T1000 (cell line): ENCODE measurements at places on chromosomes 1 and 21.

- no peak for DNase-seq
These were observed 27.6 kb downstream of the INPP5B start for GRCh38 chr1:37919277-37919676.

DNA sequence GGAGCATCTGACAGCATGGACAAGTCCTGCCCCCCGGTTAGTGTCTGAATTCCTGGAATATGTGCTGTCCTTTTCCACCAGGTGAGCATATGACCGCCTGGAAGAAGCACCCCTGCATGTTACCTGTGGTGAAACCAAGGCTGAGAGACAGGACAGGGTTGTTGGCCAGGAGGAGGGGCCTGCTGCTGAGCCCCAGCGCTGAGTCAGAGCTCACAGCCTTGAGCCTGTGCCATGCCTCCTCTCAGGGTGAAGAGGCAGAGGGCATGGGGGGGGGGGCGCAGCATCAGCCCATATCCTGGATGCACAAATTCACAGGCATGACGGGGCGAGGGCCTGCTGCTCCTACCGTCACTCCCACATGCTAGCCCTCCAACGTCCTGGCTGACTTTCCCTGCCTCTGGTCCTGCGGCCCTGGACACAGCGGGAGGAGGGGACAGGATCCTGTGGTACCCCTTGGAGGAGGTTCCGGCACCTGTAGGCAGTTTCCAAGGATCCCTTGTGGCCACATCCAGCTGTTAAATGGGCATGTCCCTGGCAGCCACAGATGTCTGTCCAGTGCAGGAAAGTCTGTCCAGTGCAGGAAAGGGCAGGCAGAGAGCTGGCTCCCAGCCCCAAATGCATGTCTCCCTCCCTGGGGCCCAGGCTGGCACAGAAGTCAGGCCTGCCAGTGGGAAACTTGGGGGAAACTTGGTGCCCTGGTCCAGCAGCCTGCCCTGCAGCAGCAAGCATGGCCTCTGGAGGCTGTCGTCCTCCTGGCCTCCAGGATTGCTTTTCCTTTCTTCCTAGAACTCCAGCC is 23.9 kb downstream of the TTC34 start:
- DNase-seq, result no peak

- no peak for DNase-seq
These were observed 120.3 kb downstream of the C1orf21 start for GRCh38 chr1:184507165-184507564.

DNA sequence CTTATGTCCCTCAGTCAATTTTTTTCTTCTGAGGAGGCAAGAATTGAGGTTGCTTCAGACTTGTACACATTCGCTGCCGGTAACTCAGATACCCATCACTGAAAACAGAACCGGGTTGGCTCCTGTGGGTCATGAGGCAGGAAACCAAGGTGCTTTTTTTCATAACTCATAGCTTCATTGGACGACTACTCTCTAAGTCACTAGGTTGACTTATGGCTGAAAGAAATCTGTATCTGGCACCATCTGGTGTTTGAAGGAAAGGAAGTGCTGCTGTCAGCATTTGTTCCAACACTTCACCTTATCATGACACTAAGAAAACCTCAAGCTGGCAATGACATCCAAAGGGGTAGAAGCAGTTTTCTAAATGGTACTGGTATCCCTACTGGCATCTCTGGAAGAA is 82.3 kb downstream of the TBX19 start:
- DNase-seq, result no peak

DNA sequence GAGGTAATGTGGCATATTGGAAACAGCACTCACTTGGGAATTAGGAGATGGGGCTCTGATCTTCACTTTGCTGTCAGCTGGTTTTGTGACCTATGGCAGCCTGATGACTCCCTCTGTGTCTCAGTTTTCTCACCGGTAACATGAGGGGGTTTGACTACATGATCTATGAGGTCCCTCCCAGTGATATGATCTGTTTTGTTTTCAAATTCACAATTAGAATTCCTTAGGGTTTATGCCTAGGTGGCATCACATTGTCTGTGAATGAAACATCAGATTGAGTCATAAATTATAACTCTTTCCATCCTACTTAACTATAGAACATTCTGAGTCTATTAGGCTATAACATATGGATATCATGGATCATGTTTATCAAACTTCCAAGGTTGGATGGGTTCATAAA is 386.6 kb downstream of the PTBP2 start:
- no peak for DNase-seq

DNA sequence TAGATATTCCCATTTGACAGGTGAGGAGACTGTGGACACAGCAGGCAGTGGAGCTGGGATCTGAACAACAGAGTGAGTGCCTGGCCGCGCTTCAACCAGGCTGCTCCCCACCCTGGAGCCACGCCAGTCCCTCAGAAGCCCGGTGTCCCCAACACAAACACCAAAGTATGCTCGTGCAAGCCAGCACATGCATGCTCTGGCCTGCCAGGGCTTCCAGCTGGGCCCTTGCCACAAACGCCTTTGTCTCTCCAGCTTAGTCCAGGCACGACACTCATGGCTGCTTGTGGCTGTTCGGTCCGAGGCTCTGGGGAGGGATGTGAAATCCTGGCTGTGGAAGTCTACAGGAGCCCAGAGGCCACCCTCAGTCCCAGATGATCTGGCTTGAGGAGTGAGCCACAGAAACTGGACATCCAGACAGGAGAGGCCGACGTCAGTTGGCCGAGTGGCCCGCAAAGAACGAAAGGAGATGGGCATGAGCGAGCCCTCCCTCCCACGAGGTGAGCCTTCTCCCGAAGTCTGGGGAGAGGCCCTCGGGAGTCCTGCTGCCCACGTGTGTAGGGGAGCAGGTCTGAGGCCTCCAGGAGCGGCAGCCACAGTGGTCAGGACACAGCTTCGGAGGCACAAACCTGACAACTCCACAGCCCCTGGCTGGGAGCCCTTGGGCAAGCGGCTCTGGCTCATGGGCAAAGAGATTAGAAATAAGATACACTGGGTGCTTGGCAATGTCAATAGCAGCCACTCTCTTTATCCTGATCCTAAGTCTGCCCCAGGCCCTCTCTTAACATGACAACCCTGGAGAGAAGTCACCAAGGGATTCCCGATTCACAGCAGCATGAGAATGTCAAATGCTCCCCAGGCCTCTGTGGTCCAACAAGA is 117.1 kb upstream of the IFFO2 start:
- DNase-seq, result no peak

DNA sequence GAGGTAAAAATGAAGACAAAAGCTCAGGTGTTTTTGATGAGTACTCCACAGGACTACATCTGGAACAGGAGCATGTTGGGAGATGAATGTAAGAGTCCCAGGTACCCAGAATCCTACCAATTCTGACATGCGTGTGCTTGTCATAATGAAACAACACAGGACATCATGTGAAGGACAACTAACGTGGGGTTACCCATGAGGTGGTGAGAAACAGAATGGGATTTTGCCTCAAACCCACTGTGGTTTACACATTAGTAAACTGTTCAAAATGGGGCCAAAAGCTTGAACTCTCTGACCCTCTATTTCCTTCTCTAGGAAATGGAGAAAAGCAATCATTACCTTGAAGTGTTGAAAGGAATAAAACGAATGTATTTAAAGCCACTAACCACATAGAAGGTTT is 266.2 kb downstream of the RGS7 start:
- DNase-seq, result no peak

GRCh38 chr1:51231120-51231519 is 5.0 kb upstream of the RNF11 start:
- DNase-seq, result no peak
